ENCODE measurements at places on chromosomes 4 and X.
A peak's percentile ranks its signal among the peaks of the same experiment; 100 is the strongest.

- no peak for DNase-seq
These were observed 65.9 kb downstream of the MTHFD2L start for GRCh38 chr4:74223801-74224200.

GRCh38 chr4:39304651-39305050 lies 61.5 kb downstream of the RFC1 start:
- DNase-seq, result no peak

DNA sequence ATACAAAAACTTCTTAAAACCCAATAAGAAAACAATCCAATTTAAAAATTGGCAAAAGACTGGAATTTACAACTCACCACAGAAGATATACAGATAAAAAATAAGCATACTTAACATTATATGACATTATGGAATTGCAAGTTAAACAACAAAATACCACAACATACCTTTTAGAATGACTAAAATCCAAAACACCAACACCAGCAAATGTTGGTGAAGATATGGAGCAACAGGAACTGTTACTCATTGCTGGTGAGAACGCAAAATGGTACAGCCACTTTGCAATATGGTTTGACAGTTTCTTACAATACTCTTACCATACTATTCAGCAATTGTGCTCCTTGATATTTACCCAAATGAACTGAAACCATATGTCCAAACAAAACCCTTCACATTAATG lies 112.4 kb downstream of the ADGRL3 start:
- no peak for DNase-seq

DNA sequence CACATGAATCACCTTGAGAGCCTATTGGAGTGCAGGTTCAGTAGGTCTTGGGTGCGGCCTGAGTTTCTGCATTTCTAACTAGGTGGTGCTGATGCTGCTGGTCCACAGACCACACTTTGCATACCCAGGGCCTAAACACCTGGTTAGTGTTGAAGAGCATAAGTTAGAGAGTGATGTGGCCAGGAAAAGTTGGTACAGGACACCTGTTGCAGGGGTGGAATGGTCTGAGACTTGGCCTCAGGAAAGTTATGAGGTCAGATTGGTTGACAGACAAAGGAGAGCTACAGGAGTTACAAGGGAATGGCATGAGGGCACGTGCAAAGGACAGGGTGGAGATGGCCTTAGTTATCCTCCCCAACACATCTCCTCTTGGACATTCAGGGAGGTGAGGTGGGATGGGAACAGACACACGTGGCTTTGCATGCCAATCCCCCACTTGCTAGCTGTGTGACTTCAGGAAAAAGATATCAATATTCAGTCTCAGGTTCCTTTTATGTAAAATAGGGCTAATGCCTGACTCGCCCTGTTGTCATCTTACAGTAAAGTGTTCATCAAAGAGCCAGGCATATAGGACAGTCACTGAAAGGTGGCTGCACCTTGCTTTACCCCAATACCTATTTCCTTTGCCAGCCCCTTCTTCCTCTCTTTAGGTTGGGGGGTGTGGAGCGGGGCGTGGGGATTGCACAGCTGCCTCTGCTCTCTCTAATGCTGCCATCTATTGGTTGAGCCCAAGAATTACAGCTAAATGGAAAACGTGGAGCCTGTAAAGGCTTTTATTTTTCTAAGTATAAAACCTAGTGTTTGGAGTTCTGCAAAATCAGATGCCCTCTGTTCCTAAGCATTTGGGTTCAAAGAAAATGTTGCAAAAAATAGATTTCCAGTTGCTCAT lies 47.5 kb downstream of the ATG4A start:
- DNase-seq, result no peak

- no peak for DNase-seq
These were observed 63.2 kb upstream of the BMP3 start for GRCh38 chr4:80967346-80967745.

- no peak for DNase-seq
These were observed 110.2 kb downstream of the FAM53A start for GRCh38 chr4:1573830-1574459.

GRCh38 chr4:3184725-3185124 lies 64.2 kb upstream of the MSANTD1 start:
- no peak for DNase-seq

GRCh38 chr4:83174844-83175414 lies 60.4 kb upstream of the PLAC8 start:
- DNase-seq, result no peak

DNA sequence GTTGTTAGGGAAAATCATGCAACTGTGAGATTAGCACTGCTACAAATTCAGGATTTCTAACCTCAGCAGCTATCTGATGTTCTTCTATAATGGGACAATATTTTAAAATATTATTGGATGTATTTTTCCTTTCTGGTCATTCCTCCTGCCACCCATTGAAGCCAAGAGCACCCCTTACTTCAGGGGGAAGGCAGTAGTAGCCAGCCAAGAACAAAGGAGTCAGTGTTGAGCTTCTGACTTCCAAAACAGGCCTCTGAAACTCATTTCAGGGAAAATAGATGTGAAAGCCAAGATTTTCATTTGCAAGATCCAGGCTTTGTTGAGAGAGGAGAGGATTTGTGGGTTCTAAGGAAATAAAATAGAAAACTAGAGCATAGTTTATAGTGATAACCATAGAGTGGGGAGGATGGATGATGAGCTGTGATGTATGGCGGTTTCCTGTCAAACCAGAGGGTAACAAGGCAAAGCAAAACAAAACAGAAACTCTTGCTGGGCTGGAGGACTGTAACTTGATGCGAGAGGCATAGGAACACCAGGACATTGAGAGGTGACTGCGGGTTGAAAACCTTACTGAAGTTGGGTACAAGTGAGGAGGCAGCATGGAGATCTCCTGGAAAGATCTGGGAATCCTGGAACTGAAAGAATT lies 173.7 kb upstream of the LEF1 start:
- peak; percentile 57 for DNase-seq

GRCh38 chrX:150254909-150255308 lies 108.2 kb upstream of the MAMLD1 start:
- DNase-seq, result no peak

- DNase-seq, result no peak
These were observed 93.0 kb downstream of the PHKA2 start for GRCh38 chrX:18890724-18891547.

DNA sequence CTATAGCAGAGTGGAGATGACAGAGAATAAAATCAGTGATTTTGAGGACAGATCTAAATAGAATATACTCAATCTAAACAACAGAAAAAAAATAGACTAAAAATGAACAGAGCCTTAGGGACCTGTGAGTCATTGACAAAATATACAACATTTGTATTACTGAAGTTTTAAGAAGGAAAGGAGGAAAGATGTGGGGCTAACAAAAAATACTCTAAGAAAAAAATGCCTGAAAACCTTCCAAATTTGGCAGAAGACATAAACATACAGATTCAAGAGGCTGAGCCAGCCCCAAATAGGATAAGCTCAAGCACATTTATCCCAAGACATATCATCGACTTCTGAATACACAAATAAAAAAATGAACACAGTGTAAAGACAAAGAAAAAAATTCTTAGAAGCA lies 123.6 kb upstream of the INTU start:
- DNase-seq, result no peak

GRCh38 chr4:38226170-38226569 lies 266.0 kb downstream of the PTTG2 start:
- DNase-seq, result no peak

DNA sequence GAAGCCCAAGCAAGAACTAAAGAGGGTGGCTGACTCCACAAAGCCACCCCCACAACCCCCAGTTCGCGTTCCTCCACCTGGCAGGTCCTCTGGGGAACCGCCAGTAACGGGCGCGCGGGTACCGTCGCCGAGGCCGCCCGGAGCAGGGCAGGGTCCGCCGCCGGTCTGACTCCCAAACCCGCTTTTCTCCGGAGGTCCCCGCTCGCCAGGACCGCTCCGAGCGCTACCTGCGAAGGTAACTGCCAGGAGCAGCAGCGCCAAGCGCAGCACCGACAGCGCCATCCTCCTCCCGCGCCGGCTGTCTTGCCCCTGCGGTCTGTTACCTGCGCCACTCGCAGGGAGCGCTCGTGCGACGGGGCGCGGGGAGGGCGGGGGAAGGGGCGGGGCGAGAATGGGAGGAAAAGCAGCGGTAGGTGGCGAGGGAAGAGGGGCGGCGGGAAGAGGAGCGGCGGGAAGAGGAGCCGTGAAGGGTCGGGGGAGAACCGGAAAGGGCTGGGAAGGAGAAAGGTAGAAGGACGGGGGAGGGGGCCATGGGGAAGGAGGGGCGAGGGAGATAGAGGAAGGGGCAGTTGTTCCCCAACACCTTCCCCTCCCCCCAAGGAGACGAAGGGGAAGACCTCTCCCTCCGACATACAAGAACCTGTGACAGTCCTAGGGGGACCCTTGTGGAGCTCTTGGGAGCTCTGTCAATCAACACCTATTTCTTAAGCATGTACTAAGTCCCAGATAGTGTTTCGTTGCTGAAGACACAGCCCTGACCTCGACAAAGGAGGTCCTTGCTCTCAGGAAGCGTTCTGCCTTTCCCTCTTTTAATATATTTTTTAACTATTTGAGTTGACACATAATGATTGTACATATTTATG lies at the start of gene SPINK2:
SPINK2 (minus strand) TSS at position 321 of the 863 bp plus-strand sequence; CDS start at position 282, 39 bp downstream.
- DNase-seq, result peak; percentile 86

DNA sequence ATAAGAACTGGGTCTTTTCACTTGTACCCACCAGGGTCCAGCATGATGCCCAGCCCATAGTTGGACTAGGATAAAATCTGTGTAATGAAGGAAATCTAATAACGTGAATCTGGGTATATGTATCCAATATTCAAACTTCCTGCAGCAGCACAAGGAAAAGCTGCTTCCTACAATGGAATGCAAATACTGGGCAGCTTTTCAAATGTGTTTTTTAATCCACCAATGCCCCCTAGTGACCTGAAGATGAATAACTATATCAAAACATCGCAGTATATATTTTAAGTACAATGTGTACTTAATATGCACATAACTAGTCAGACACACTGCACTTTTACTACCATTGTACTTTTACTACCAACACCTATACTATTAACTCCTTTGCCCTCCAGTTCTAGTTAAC lies 5.3 kb downstream of the APOO start:
- DNase-seq, result no peak

- DNase-seq, result no peak
These were observed 257.7 kb downstream of the THOC2 start for GRCh38 chrX:123475068-123475724.

GRCh38 chr4:10951306-10951705 lies 266.7 kb upstream of the CLNK start:
- no peak for DNase-seq

All from CD4-positive, alpha-beta T cell treated with Interleukin-17A for 4 hours (primary cell).